Stimulated activated CD4-positive, alpha-beta T cell treated with anti-CD3 and anti-CD28 coated beads, Interleukin-4, amount 100 ng/mL, for 4 hours (primary cell): ENCODE measurements at places on chromosomes 1 and 21.

- no peak for DNase-seq
Observed at GRCh38 chr1:1939296-1940122, 20.4 kb upstream of the TMEM52 start.

DNA sequence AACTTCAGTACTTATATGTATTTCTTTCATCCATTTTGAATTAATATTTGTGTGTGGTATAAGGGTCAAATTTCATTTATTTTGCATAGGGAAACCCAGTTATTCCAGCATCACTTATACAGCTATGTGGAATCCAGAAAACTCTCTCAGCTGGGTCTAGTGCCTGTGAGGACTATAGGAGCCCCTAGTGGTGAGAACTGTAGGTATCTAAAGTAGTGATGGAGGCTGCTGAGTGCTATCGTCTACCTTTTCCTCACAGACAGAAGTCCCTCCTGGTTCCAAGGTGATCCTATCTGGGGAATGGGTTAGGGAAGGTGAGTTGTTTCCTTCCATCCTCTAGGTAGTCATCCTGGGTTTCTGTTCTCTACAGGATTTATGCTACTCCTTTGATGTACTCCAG lies 352.0 kb upstream of the C1orf87 start:
- DNase-seq: no peak

- no peak for DNase-seq
Observed at GRCh38 chr21:21788591-21788990, 790.4 kb downstream of the NCAM2 start.

GRCh38 chr1:201491896-201492511 lies 14.9 kb downstream of the CSRP1 start:
- DNase-seq: no peak

- no peak for DNase-seq
Observed at GRCh38 chr1:157189096-157189495, 50.9 kb upstream of the ETV3 start.

DNA sequence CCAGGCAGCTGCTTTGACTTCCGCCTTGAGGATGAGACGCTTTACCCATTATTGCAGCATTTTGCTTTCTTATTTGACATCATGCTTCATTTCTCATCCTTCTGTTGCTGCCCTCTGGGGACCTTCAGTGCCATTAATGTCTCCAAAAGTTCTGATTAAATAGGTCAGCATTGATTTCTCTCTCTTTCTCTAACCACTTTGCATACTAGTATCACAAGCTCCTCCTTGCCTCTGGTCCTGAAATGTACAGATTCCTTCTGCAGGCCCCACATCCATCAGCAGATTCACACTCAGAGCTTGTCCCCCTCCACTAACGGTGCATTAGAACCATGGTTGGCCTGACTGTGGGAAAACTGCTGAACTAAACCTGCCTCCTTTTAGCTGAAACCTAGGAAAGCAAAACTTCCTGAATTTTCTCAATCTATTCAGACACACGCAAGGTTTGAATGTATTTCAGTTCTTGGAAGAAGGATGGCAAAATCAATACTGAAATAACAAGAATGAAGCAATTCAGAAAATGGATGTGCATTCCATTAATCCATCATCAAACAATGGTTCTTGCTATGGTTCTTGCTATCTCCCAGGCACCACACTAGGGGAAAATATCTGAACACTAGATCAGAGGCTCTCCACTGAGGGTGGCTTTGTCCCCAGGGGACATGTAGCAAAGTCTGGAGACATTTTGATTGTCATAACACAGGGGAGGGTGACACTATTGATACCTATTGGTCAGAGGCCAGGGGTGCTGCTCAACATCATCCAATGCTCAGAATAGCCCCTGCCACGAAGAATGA lies 154.5 kb downstream of the PCP4 start:
- DNase-seq: no peak

GRCh38 chr1:34054920-34055319 lies 110.1 kb downstream of the CSMD2 start:
- DNase-seq: no peak

GRCh38 chr1:156901966-156902915 lies 8.7 kb downstream of the PEAR1 start:
- DNase-seq: no peak

GRCh38 chr1:59926381-59927123 lies at the start of gene CYP2J2:
Gene CYP2J2 (minus strand): TSS chr1:59926773. CDS start chr1:59926746, 27 bp downstream.
- DNase-seq: peak; percentile 44

- DNase-seq: no peak
Observed at GRCh38 chr1:6124746-6125365, 55.3 kb downstream of the CHD5 start.

DNA sequence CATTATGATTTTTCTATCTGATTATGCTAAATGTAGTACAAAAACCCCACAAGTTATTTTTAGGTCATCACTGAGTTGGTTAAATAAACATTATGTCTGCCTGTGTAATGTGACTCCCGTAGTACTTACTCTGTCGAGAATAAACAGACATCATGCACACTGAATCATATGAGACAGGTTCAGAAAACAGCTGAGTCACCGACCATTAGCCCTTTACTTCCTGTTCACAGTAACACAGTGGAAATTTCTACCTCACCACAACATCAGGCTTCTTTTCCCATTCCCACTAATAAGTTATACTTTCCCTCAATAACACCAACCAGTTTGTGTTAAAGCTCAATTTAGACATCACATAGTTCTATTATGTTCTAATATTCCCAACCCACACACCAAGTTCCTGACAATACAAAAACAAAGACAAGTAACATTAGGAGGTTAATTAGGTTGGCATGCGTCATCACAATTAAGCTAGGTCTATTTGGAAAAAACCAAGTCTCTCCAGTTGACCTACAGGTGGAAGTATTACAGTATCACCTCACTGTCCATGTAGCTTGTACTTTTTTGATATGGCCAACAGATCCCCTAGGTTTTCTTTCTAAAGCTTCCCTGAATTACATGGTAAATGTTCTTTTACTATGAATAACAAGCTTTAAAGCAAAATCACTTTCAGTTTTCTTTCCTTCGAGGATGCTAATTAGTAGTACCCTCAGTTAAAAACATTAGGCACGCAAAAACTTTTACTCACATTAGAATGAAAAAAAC lies 154.2 kb downstream of the EIF4G3 start:
- DNase-seq: no peak

DNA sequence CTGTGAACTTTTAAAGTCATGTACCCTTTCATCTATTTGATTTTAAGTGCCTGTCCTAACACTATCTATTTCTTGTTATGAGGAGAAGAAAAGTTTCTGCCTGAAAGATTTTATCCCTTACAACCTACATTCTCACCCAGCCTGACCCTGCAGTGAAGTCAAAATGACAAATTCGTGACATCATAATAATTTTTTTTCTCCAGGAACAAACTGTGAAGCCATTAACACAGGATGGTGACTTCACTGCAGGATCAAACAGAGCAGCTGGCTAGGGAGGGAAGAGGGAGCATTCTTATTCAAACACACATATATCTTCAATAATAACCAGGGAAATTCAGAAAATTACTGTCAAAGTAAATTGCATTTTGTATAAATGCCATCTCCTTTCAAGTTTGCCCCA lies 147.8 kb upstream of the PRMT6 start:
- no peak for DNase-seq

- DNase-seq: no peak
Observed at GRCh38 chr1:147652306-147652705, 18.0 kb downstream of the ACP6 start.

- DNase-seq: no peak
Observed at GRCh38 chr1:247089616-247090375, 11.2 kb upstream of the ZNF670 start.
